Kidney tubule cell (primary cell): ENCODE measurements at places on chromosomes 1 and 21.

- DNase-seq = peak; percentile 66
Measured at GRCh38 chr21:43921979-43922945, 57.2 kb downstream of the AGPAT3 start.

DNA sequence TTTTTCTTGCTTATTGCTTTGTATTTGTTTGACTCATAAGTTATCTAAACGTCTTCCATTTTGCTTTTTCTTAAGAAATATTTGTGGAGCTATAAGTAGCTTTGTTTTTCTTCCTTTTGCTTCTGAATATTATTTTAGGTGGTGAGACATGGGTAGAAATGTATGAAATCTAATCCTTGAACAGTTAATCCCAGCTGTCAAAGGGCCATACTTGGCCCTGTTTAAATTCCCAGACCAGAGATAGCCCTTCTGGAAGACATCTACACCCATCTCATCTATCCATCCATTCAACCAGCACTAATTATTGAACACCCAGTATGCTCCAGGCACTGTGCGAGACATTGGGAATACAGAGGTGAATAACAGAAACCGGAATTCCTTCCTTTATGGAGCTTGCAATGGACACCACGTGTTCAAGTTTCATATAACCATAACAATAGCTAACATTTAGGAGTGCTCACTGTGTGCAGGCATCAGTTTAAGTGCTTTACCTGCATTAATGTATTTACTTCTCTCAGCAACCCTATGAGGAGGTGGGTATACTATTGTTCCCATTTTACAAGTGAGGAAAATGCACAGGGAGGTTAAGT, 8.7 kb downstream of the TACSTD2 start:
- no peak for DNase-seq

- DNase-seq = no peak
Measured at GRCh38 chr21:34603710-34604057, 11.2 kb downstream of the RCAN1 start.

DNA sequence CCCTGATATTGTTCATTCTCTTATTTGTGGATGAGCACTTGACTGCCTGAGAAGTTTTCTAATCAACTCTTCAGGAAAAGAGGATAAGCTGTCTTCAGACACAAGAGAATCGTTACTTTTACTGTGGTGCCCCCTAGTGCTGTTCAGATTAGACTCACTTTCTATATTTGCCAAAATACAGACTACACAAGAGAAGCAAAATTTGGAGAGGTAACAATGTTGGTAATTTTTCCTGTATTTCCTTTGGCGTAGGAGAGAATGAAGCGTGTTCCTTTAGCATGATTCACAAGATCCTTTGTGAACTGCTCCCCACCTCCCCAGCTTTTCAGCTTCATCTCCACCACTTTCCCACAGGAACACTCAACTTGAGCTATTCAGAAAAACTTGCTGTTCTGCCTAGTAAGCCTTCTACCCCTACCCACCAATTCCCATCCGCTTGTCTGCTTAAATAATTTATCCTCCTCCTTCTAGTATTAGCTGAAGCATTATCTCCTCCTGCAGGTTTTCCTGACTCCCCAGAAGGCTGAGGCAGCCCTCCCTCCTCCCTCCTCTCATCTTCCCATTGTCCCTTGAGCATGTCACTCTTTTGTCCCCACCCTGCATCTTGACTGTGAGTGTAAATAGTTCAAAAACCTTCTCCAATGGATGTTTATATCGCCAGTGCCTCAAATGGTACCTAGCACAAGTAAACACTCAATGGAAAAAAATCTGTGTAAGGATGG, 4.5 kb downstream of the TNFSF4 start:
- peak; percentile 69 for DNase-seq

- DNase-seq = no peak
Measured at GRCh38 chr21:31895077-31895835, 22.4 kb downstream of the HUNK start.

DNA sequence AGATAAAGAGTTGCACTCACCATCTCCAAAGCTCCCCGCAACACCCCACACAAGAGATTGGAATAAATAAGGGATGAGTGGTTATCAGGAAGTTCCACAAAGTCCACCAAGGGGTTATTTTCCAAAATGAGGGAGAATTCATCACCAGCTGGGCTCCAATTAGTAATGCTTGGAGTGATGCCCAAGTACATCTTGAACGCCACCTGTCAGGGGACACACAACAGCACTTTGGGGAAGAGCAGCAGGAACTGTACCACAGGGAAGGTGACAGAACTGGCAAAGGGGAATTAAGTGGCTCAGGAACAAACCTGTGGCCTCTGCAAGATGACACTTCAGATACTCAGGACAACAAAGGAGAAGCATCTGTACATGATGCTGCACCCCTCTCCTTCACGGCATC, 11.5 kb downstream of the TRAPPC3 start:
- no peak for DNase-seq

DNA sequence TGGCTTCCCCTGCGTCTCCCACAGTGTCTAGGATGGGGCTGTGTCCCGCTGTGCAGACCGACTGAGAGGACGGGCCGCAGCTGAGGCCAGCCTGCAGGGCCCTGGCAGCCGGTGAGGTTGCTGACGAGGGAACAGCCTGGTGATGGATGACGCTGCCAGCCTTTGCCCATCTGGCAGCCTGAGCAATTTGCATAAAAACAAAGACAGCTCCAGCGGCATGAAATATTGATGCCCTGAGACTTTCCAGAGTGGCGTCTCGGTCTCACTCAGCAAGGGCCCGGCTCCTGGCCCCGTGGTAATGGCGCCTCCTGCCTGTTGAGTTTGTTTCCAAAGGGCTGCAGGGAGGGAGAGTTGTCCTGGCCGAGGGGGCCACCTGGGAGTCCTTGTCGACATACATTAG, 19.1 kb upstream of the KCNA10 start:
- no peak for DNase-seq

GRCh38 chr1:239952348-239953308, 139.1 kb upstream of the FMN2 start:
- DNase-seq = peak; percentile 83

- DNase-seq = no peak
Measured at GRCh38 chr1:145784409-145784808, 39.5 kb downstream of the RNF115 start.

- DNase-seq = no peak
Measured at GRCh38 chr1:27525296-27526272, 35.6 kb upstream of the WASF2 start.

GRCh38 chr1:57799490-57800115, 375.7 kb upstream of the DAB1 start:
- DNase-seq = no peak
